ENCODE measurements at places on chromosomes 7 and 10. TPM values are rescaled to one million over a fixed set of nuclear protein-coding genes. Genes with fewer than 3 reads are reported as not detected.

Gene FAM221A
- total RNA-seq, result 5.6 TPM

Gene CALHM3
- not detected for total RNA-seq

Gene VKORC1L1
- total RNA-seq, result 14.1 TPM

Gene C10orf62
- not detected for total RNA-seq

Gene GSAP
- 4.0 TPM for total RNA-seq

Gene AGAP6
- 23.5 TPM for total RNA-seq

Gene CHAT
- total RNA-seq, result not detected

Gene ZNF32
- 8.2 TPM for total RNA-seq

Gene OR2A42
- total RNA-seq, result not detected

Gene LMOD2
- total RNA-seq, result not detected

Gene ASIC3
- 3.9 TPM for total RNA-seq

Gene DLG5
- total RNA-seq, result 4.8 TPM

Gene MGMT
- total RNA-seq, result 24.8 TPM

Gene WAPL
- 48.5 TPM for total RNA-seq

Gene AKR1D1
- not detected for total RNA-seq

Gene OR13A1
- total RNA-seq, result not detected

Gene ABCB4
- total RNA-seq, result 0.07 TPM

Gene ATG9B
- 2.3 TPM for total RNA-seq

Gene TPK1
- total RNA-seq, result 15.0 TPM

Gene FBXL13
- total RNA-seq, result not detected

Gene LIPF
- total RNA-seq, result not detected

Gene CLCN1
- total RNA-seq, result 0.09 TPM

Gene CFAP58
- 0.64 TPM for total RNA-seq

Gene FAM25A
- not detected for total RNA-seq

Gene FAM241B
- total RNA-seq, result 2.9 TPM

Gene GARIN1A
- 1.0 TPM for total RNA-seq

Gene ACTL6B
- total RNA-seq, result not detected

Gene ANKRD30A
- total RNA-seq, result not detected

Gene CYP3A4
- total RNA-seq, result not detected

Gene TMEM26
- not detected for total RNA-seq

Gene JAKMIP3
- 0.38 TPM for total RNA-seq

Gene C10orf53
- not detected for total RNA-seq

Gene NKX1-2
- not detected for total RNA-seq

Gene MUC3A
- not detected for total RNA-seq

Gene PRLHR
- total RNA-seq, result not detected

Gene FAM107B
- total RNA-seq, result 114 TPM

Gene DLX6
- total RNA-seq, result not detected

Gene FXYD4
- total RNA-seq, result 0.37 TPM

Gene KAZALD1
- not detected for total RNA-seq

Gene CLDN4
- 0.09 TPM for total RNA-seq

Gene AZGP1
- total RNA-seq, result not detected

Gene LIPN
- not detected for total RNA-seq

Gene EIF3B
- total RNA-seq, result 170 TPM

Gene ZNF503
- total RNA-seq, result 0.80 TPM

Gene ABCC2
- total RNA-seq, result 0.85 TPM

Gene LRRC18
- not detected for total RNA-seq

Gene SEMA3A
- total RNA-seq, result 0.82 TPM

Gene CAPZA2
- total RNA-seq, result 135 TPM

Gene AKR1C3
- 0.88 TPM for total RNA-seq

Gene CYP2C8
- total RNA-seq, result not detected
